T-helper 1 cell (primary cell): ENCODE measurements at places on chromosomes 7 and 10.

DNA sequence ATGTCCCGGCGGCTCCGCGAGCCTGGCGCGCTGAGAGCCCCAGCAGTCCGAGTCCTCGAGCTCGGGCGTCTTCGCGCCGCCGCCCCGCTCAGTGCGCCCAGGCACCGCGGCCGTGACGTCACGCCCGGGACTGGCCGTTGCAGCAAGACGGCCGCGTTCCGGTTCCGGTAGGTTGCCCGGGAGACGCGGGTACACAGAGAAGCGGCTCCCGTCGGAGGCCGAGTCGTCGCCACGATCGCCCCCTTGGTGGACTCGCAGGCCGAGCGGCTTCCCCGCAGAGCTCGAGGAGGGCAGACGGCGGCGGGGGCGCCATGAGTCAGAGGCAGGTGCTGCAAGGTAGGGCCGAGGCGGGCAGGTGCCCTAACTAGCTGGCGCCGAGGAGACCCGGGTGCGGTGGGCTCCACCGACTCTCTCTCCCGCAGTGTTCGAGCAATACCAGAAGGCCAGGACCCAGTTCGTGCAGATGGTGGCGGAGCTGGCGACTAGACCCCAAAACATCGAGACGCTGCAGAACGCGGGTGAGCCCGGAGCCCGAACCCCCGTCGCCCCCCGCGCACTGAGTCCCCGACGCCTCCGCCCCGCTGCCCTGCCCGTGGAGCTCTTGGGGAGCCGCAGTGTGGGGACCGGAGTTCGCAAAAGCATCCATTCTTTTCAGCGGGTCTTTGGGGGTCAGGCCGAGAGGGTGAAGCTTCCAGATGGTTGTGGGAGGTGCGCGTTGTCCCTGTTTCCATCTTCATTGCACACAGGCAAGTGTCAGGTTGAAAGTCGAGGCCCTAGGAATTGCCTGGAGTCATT is at the start of gene SPAG6:
Gene SPAG6, plus strand, starts transcription at position 196 of the 795 bp plus-strand sequence. Its CDS starts 116 bp downstream, at position 312.
- no peak for DNase-seq

DNA sequence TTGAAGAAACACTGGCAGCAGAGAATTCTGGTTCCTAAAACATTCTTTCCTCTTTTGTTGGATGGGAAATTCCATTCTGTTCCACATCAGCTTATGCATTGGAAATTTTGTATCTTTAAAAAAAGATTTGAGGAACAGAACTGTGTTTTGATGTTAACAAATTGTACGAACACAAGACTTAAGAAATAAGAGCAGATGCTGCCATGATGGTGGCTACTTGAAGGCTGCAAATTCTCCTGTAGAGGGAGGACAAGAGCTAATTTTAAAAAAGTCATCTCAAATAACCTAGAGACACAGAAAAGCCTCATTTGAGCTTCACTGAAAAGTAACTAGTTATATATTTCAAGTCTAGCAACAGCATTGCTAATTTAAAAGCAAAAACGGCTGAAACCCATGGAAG is 29.8 kb downstream of the NDUFB2 start:
- no peak for DNase-seq

- DNase-seq: no peak
Measured at GRCh38 chr10:59002011-59002410, 174.4 kb upstream of the PHYHIPL start.

DNA sequence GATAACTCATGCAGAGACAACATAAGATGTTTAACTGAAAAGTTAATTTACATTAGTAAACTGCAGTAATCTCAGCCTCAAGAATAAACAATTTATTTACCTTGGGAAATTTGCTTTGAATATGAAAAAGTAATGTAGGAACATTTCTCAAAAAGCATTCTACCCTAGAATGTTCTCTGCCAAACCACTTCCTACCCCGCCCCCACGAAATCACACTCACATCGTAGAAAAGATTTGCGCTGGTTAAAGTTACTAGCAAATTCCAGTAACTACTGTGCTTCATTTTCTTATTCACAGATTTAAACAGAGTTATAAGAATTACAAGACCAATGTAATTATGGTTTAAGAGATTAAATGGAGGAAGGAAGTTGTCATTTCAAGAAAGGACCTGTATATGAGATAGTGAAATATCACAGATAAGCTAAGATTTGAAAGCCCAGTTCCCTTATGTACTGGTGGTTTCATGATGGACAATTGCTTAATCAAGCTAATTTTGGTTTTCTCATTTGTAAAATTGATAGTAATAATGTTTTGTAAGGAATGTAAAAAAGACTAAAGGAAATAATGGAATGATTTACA is 175.4 kb downstream of the GNAI1 start:
- DNase-seq: no peak

DNA sequence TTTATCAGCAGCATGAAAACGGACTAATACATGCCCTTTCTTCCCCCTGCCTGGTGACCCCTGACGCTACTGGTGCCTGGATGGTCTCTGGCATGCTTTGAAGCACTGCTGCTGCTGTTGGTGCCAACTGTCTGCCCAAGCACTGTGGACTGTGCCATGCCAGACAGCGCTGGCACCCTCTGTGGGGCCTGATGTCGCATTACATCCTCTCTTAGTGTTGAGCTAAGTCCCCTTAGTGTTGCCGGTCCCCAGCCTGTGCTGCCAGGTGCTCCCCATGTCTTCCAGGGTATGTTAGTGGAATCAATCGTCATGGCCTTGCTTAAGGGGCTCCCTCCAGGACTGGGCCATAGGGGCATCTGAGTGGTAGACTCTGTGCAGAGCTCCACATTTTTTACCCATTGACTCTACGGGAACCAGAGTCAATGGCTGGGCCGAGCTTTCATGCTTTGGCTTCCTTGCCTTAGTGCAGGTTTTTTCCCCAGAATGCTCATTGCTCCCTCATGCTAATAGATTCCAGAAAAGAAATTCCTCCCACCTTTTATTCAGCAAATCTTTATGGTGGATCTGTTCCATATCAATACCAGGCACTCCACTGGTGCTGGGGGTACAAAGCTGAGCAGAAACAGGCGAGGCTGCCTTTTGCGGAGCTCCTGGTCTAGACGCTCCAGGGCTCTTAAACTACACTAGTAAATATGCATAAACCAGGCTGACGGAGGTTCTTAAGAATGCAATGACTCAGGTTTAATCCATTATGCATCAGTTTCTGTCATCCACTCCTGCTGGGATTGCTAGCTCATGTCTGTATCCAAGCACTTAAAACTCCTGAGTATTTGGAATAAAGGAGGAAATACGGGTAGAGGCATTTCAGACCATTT is 21.8 kb upstream of the MRC1 start:
- no peak for DNase-seq

DNA sequence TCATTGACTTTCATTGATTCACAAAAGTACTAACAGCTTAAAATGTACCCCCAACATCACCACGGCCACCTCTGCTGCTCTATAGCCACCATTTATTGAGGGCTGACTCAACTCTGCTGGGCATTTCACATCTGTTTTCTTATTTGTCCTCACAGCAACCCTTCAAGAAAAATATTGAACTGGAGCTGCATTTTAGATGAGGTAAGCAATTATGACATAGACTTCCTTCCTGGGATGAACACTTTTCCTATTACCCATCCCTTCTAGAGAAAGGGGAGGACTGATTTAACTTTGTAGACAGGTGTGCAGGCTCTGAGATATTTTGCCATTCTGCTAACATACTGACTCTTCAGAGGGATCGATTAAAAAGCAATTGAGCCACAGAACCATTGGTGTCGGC is 217.4 kb downstream of the CACNA2D1 start:
- no peak for DNase-seq

GRCh38 chr10:99768556-99768955 is 13.9 kb upstream of the ABCC2 start:
- no peak for DNase-seq

- DNase-seq: no peak
Measured at GRCh38 chr10:97075961-97076525, 109.7 kb downstream of the SLIT1 start.

- DNase-seq: no peak
Measured at GRCh38 chr10:37992083-37992482, 15.6 kb upstream of the ZNF25 start.

- DNase-seq: no peak
Measured at GRCh38 chr10:119468542-119469324, 73.8 kb downstream of the RGS10 start.
